Muscle of back (tissue), 13 donors: ENCODE measurements at places on chromosomes 11 and 22.

DNA sequence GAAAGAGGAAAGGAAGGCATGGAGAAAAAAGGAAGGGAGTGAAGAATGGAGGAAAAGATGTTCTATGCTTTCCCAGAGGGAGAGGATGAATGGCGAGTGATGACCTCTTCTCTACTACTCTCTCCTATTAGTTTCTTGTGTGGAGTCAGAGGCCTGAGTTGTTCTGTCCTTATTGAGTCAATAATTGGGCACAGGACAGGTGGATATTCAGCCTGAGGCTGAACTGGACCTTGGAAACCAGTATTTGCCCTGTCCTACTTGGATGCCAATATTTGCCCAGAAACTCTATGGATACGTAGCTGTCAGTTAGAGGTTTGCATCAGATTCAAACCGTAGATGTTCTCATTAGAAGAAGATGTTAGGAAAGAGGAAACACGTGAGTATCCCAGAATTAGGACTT, 17.6 kb upstream of the SWAP70 start:
- no peak for DNase-seq

DNA sequence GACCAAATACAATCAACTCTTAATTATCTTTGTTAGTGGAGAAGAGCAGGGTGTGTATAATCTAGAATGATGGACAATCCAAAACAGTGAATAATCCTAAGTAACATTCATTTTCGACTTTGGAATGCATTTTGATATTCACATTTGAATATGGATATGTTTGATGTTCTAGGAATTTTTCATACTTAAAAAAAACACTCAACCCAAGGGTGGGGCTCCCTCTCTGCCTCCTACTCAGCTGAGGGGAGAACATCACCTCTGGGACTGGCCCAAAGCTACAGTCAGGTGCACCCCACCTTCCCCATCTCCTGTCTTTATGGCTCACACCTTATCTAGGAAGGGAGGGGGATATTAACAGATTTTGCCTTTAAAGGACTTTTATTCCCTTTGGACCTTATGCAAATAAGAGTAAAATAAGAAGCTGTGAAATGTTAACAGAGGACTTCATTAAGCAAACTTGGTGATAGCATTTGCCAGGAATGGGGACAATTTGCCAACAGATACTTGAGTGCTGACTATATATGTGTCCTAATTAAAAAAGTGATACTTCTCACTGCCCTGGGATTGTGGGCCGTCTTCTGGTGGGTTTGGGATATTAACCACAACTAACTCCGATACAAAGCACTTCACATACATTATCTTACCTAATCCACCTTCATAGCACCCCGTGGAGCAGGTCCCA, 187.0 kb downstream of the ST3GAL4 start:
- no peak for DNase-seq

- peak; percentile 75 for DNase-seq
Measured at GRCh38 chr11:120883404-120884080, 140.4 kb upstream of the TBCEL start.

DNA sequence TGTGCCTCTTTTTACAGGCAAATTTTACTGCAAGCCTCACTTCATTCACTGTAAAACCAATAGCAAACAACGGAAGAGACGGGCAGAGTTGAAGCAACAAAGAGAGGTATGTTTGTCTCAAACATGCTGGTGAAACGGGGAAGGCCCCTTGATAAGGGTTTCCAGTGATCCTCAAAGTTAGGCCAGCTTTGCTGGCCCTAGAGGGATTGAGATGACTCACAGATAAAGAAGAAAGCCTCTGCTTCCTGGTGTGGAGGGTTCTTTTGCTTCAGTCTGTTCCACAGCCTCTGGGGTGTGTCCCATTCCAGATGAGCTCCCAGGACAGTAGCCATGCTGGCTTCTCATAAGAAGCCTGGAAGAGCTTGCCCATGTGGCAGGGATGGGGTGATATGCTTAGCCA, 118.9 kb upstream of the PARVA start:
- no peak for DNase-seq

DNA sequence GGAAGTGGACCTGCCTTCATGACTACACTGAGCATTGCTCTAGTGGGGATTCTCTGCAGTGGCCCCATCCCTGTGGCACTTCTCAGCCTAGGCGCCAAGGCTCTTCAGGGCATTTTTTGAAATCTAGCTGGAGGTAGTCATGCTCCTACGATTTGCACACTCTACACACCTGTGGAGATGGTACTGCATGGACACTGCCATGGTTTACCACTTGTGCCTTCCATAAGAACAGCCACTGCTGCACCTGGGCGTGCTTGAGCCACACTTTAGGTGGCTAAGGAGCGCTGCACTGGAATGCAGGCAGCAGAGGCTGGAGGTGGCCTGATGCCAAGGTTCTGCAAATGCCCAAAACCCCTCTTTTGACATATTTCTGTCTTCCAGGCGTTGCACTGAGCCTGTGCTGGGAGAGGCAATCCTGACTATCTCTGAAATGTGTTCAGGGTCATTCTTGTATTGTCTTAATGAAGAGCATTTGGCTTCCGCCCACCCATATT, 24.3 kb downstream of the IZUMO1R start:
- no peak for DNase-seq

- DNase-seq = no peak
Measured at GRCh38 chr11:58992489-58992888, 53.2 kb downstream of the GLYATL1 start.

DNA sequence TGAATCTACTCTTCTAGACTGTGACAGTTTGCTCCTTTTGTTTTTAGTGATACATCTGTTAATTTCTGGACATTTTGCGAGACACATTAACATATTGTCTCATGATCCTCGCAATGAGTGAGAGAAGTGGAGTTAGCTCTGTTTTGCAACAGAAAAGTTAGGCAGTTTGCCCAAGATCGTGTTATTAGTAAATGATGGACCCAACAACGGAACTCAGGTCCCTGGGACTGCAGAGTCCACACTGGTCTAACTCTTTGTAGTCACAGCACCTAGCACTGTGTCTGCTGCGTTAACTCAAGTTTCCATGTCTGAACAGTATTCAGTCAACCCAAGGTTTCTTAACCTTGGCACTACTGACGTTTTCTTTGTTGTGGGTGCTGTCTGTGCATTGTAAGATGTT, 3.2 kb downstream of the DEPDC7 start:
- DNase-seq = no peak

DNA sequence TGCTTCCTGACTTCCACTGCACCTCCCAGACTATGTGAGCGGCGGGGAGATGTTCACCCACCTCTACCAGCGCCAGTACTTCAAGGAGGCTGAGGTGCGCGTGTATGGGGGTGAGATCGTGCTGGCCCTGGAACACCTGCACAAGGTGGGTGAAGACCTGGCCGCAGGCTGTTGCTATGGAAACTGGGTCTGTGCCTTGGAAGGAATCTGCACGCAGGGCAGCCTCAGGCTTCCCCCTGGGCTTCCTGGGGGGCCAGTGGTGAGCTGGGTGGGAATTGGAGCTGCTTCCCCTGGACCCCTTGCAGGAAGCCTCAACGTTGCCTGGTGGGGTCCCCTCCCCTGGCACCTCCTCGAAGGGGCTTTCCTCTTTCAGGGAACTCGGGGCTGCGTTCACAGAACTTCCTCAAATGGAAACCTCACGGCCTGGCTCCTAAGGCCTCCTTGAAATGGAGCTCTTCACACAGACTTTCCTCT, 1.5 kb downstream of the RPS6KA4 start:
- DNase-seq = no peak

DNA sequence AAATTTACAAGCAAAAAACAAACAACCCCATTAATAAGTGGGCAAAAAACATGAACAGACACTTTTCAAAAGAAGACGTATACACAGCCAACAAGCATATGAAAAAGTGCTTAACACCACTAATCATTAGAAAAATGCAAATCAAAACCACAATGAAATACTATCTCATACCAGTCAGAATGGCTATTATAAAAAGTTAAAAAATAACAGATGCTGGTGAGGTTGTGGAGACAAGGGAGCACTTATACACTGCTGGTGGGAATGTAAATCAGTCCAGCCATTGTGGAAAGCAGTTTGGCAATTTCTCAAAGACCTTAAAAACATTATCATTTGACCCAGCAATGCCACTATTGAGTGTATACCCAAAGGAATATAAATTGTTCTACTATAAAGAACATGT, 72.3 kb downstream of the BBOX1 start:
- no peak for DNase-seq
